Bone marrow (tissue), 2 donors: ENCODE measurements at places on chromosomes 7 and 10.

DNA sequence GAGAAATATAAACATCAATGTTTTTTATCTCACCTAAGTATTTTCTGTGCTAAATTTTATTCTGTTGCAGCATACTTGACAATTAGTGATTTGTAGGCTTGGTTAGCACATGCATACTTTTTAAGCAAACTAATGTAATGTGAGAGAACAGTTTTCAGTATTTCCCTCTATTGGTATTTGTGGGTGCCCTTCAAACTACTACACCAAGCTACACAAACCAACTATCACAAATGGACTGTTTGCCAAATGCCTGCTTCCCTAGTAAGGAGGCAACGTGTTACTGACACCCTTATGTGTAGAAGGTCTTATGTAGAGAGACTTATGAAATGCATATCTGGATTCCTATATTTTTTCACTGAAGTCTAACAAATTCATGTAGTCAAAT, 98.4 kb upstream of the FZD1 start:
- DNase-seq: no peak

- no peak for DNase-seq
Observed at GRCh38 chr10:17453035-17453372, 1.4 kb downstream of the ST8SIA6 start.

DNA sequence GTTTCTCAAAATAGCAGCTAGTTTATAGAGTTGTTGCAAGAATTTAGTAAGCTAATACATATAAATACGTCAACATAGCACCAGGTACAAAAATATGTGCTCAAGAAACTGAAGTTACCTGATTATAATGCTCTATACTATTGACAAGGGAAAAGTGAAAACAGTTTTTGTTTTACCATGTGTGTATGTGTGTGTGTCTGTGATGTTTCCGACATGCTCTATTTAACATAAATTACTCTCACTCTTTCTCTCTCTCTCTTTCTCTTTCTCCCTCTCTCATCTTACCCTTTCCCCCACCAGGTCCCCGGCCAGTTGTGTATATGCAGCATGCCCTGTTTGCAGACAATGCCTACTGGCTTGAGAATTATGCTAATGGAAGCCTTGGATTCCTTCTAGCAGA, 4.3 kb downstream of the LIPN start:
- no peak for DNase-seq

DNA sequence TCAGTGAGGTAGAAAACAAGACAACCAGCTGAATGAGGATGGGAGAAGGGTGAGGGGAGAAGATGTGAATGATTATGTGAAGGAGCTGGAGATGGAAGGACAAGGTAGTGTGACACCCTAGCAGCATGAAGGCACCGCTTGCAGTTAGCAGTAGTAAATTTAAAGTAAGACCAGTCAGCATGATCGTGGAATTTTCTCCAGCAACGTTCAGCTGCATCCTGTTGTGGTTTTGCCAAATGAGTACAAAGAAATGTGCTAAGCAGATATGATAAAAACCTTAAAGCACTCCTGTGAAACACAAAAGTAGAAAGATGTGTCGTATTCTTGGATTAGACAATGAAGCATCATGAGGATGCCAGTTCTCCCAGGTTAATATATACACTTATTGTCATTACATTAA, 34.1 kb upstream of the IFRD1 start:
- DNase-seq: peak; percentile 69

DNA sequence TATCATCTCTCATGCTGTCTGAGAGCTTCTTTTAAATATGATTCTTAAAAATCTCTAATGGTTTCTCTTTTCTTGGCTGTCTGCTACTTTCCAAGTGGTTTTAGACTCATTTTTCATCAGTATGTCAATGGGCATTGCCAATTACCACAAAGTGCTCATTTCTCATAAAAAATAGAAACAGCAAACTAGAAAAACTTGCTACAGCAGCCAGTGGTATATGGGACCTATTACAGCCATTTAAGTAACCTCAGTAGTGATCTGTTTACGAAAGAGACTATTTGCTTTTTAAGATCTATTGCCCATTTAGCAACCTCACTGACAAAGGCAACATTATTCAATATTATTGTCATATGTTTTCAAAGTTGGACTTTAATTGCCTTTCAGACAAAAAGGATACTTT, 207.1 kb upstream of the RHOBTB1 start:
- DNase-seq: no peak

DNA sequence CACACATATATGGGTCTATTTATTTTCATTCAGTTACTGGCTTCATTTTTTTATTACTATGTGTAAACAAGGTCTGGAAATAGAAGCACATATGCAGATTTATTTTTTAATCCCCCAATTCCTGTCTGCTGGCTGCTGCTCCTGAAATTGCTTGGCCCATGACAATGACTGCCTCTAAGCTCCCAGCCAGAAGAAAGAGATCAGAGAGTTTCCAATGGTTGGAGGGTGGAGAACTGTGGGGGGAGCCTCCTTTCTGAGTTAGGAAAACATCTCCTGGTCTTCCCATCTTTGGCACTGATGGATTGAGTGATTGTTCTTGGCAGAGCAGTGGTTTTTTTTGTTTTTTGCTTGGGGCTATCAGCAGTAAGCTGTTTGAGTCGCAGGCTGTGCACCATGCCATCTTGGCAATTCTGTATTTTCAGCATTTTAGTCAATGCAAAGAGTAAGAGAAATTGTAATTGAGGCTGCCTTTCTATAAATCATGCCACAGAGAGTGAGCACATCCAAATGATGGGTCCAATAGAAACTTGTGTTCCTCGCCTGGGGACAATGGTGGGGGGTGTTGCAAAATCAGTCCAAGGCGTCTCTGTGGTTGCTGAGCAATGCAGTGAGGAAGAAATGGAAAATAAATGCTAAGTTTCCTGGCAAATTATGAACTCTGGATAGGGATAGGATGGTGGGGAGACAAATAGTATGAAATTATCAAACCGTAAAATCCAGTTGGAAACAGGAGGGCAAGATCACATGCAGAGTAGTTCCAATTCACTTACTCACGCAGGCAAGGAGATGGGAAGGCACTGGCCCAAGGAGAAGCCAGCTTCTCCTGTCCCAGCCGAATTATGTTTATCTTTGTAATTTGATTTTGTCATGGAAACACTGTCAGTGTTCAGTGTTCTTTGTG, 382.4 kb downstream of the SORCS3 start:
- no peak for DNase-seq

- DNase-seq: no peak
Observed at GRCh38 chr10:51178634-51179033, 104.3 kb downstream of the PRKG1 start.

- DNase-seq: no peak
Observed at GRCh38 chr10:11387551-11388222, 223.8 kb downstream of the USP6NL start.

- DNase-seq: no peak
Observed at GRCh38 chr7:51242007-51242691, 74.5 kb downstream of the COBL start.

DNA sequence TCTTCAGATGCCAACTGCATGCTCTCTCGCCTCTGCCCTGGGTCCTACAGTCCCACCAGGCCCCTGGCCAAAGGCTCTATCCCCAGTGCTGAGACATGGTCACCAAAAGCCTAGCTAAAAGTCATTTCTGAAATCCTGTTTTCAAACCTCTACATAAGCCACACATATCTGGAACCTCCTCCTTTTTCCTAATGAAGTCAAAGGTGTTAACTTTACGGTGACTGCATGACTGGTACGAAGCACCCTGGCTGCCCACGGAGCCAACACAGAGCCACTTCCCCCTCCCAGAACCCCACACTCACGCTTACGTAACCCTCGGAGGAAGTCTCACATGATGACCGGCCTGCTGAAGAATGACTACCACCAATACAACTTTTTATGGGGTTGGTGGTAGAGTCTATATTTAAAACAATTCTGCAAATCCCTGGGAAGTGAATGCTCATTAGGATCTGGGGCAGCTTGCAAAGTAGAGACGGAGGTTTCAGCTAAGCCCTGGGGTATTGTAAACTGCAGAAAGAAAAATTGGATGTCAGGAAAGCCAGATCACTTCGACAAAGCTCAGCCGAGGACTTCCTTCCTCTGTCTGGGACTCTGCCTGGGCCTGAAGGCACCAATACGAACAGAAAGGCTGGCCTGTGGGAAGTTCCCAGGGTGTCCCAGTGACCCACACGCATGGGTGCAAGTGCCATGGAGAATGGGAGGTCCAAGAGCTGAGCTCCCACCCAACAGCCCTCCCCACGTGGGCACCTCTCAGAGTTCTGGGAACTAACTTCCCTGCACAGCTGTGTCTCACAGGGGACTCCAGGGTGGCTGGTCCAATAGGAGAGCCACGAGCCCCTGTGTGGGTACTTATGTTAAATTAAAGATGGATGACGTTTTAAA, 50.7 kb downstream of the PDGFA start:
- DNase-seq: no peak

DNA sequence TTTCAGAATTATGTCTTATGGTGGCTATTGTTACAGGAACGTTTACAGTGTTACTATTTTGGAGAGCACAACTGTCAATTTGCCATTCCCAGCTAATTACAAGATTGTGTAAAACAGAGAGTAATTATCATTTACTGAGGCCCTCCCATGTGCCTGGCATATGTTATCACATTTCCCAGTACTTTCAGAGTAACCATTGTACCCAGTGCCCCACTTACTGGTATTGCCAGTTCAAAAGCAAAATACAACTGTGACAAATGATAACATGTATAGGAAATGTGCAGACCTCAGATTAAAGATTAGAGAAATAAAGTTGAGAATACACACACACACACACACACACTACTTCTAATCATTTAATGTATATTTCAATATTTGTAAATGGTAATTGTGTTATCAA, 572.5 kb downstream of the POM121L12 start:
- no peak for DNase-seq

GRCh38 chr10:29542723-29543122, 92.0 kb downstream of the SVIL start:
- no peak for DNase-seq

DNA sequence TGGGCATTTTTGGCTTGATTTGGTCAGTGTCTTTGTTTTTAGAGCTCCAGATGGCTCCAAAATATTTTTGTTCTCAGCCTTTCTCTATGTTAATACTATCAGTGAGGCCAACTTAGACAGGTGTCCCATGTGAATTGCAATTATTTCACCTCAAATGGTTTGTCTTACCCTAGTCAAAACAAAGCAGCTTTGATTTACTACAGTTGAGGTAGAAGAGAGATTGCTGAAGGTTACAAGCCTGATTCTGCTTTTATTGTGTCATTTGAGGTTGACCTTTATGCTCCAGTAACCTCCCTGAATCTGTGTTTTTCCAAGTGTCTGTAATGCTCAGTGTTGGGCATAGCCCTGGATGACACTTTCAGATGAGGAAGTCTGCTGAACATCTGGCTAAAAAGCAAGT, 882.9 kb downstream of the NRG3 start:
- no peak for DNase-seq

DNA sequence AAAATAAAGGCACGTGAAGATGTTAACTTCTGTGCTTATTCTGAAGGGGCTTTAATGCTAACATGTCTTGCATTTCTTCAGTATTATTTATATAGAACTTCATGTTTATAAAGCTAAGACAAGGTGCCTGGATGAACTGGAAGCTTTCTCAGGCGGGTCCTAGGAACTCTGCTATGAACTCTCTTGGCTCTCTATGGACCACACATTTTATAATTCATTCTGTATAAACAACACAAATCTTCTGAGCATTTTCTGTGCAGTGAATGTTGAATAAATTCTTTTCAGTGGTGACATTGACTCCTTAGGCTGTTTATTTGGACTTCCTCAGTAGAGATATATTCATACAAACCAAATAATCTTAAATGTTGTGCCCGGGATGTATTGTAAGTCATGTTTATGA, 79.6 kb downstream of the TRIL start:
- no peak for DNase-seq

- no peak for DNase-seq
Observed at GRCh38 chr7:101625031-101625791, 3.9 kb downstream of the MYL10 start.

DNA sequence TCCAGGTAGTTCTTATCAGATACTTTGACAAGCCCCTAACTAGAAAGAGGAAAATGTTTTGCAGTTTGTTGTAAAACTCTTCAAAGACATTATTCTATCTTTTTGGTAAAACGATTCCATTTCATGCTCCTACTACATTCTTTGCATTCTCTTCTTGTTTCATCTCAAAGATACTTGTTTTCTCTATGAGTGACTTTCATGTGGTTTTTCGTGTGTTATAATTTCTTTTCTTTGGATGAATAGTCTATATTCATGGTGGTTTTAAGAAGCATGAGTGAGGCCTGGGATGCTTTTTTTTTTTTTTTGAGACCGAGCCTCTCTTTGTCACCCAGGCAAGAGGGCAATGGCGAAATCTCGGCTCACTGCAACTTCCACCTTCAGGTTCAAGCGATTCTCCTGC, 292.5 kb upstream of the LYZL1 start:
- DNase-seq: no peak
